ENCODE measurements at places on chromosomes 12 and 14. TPM values are rescaled to one million over a fixed set of nuclear protein-coding genes. Genes with fewer than 3 reads are reported as not detected.

Gene TDRD9
- total RNA-seq = 0.23 TPM

Gene SLC38A1
- 152 TPM for total RNA-seq

Gene RAB15
- 4.7 TPM for total RNA-seq

Gene TAMALIN
- total RNA-seq = 6.0 TPM

Gene DPF3
- 0.66 TPM for total RNA-seq

Gene NFATC4
- not detected for total RNA-seq

Gene NRL
- 1.8 TPM for total RNA-seq

Gene CFAP54
- total RNA-seq = 0.14 TPM

Gene SRRM4
- total RNA-seq = not detected

Gene CARMIL3
- 1.7 TPM for total RNA-seq

Gene TWF1
- 22.3 TPM for total RNA-seq
